ENCODE measurements at places on chromosomes 4 and X.

GRCh38 chr4:98642991-98643426 is 15.4 kb downstream of the TSPAN5 start:
- no peak for DNase-seq

GRCh38 chrX:56727531-56727930 is 1.5 kb upstream of the NBDY start:
- no peak for DNase-seq

- DNase-seq: no peak
Measured at GRCh38 chr4:87524456-87524855, 4.7 kb downstream of the SPARCL1 start.

- no peak for DNase-seq
Measured at GRCh38 chrX:11267425-11267824, 25.8 kb upstream of the AMELX start.

DNA sequence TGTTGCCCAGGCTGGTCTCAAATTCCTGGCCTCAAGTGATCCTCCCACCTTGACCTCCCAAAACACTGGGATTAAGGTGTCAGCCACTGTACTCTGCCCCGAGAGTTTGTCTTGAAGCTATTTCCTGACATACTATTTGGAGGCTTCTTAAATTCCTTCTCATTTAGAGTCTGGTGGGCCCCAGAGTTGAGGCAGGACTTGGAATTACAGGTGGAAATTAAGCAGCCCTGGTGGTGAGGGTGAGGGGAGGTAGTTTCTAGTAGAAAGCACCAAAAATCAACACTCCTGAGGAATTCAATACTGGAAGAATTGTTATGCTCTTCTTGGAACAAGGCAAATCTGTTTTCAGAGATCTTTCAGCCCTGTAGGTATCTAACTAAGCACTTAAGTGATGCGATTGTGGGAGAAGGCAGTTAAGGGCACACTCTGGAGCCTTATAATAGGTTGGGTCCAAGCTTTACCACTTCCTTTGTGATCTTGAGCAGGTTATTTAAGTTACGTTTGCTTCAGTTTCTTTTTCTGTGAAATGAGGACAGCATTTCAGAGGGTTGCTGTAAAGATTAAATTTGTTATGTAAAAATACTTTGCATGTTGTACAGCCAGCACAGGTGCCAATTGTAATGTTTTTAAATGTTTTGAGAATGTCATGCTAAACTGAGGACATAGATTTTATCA is 200.7 kb downstream of the SOWAHB start:
- DNase-seq: no peak

GRCh38 chr4:44368413-44369167 is 80.0 kb downstream of the KCTD8 start:
- DNase-seq: no peak

DNA sequence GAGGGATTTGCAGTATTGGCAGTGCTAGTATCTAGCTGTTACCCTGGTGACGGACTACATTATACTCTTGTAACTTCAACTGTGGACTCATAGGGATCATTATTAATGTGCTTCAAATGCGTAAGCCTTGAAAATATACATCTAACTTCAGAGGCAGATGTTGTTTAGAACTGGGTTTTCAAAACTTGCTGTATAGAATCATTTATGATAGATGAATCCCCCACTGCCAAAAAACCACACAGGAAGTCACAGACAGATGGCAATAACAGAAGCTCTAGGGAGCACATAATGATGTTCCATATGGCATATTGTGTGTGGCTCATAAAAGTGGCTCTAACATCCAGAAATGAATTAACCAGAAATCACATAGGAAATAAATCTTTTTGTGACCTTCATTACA is 62.3 kb upstream of the RELL1 start:
- DNase-seq: no peak

- peak; percentile 72 for DNase-seq
Measured at GRCh38 chr4:6887591-6888371, 21.8 kb upstream of the TBC1D14 start.

- no peak for DNase-seq
Measured at GRCh38 chrX:6678313-6678712, 143.4 kb upstream of the VCX3A start.

DNA sequence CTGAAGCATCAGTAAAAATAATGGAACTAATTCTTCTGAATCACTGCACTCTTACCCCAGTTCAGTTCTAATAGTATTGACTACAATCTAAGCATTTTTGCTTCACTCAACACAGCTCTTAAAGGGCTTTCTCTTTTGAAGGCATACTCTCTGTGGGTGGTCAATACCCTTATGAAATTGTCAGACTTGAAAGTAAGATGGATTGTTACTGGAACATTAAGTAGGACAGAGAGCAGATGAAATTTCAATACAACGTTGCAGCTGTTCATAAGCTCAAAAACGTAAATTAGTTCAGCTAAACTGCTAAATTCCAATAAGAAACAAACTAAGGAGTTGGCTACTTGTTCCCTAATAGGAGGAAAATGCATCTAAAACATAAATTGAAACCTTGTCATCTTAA is 352.3 kb upstream of the TENM3 start:
- no peak for DNase-seq

GRCh38 chr4:11471618-11472017 is 42.9 kb upstream of the HS3ST1 start:
- peak; percentile 75 for DNase-seq

GRCh38 chr4:148057516-148057915 is 325.6 kb downstream of the ARHGAP10 start:
- no peak for DNase-seq

- no peak for DNase-seq
Measured at GRCh38 chr4:153087671-153088194, 116.5 kb upstream of the TRIM2 start.

DNA sequence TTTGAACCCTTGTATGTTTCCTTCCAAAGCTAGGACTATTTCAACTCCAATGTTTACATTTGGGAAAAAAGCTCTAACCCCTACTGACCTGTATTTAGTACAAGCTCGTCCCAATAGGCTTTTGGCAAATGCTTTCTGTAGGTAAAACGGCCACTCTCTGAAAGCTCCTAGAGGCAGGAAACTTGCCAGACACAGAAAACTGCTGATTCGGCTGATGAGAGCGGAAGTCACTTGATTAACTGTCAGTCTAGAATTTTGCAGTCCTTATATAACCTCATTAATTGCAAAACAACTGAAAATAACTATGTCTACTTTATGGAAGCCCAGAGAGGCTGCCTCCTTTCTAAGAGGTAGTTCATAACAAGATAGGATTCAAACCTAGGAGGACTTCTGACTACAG is 108.1 kb downstream of the TSPAN7 start:
- DNase-seq: peak; percentile 2

- no peak for DNase-seq
Measured at GRCh38 chr4:2408401-2408958, 10.0 kb downstream of the ZFYVE28 start.

DNA sequence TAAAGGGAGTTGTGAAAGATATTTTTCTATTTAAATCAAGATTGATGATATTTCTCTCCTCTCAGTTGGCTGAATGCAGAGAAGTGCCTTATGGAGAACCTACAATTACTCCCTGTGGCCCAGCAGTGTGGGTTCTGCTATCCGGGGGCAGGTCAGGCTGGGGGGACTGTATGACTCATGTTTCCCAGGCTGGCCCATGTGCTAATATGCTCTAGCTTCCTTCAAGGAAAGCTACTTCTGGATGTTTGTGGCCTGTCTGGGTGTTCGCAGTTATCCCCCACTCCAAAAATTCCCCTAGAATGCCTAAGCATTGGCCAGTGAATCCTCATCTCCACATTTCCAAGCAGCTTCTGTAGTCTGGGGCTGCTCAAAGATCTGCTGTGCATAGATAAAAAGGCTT is 58.9 kb upstream of the SPP1 start:
- peak; percentile 9 for DNase-seq

DNA sequence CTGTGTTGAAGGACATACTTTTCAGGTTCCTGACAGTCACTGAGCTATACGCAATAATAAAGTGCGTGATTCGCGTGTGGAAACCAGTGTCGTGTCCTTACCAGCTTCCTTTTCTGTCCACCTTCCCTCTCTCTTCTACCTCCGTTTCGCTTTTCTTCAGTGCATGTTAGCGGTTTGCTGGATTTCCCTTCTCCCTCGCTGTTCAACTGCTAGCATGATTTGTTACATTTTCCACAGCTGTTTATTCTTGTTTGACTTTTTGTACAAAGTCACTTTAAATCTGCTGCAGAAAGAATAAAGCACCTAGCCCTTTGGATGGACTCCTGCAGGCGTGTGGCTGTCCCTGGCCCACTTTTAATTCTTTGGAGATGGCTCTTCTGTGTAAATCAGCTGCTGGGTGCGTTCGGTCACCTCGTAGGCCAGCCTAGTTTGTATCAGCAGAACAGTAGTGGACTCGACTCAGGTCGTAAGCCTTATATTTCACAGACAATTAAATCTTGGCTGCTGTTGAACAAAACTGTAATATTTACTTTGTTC is 8.9 kb upstream of the HAND2 start:
- DNase-seq: no peak

DNA sequence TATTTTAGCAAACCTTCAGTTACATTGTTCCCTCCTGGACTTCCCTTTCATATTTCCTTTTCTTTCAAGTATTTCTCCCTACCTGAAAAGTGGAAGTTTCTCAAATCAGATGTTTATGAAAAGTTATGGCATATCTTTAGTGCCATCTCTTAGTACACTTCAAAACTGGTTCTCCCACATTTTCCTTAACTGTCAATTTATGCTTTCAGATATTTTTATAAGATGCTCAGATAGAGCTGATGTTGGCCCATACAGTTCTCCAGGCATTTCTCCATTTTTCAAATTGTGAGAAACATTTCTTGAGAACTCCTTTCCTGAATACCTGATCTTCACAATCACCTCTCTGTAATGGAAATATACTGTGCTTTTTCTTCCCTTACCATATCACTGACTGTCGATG is 32.5 kb upstream of the AP1AR start:
- DNase-seq: no peak

- no peak for DNase-seq
Measured at GRCh38 chr4:77269505-77269904, 112.5 kb downstream of the CCNG2 start.

DNA sequence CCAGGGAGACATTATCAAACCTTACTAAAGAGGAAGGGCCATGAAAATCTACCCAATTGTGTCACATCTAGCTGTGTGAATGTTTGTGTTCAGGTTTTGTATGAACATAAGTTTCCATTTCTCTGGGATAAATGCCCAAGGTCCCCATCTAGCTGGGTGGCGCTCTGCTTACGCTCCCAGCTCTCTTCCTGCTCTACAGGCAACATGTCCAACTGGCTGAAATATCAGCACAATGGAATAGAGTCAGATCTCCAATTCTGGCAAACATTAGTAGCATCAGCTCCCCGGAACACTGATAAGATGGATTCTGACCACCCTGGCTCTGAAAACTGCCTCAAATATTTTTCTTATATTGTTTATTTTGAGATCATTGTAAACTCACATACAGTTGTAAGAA is 74.8 kb downstream of the IRF2 start:
- DNase-seq: no peak

DNA sequence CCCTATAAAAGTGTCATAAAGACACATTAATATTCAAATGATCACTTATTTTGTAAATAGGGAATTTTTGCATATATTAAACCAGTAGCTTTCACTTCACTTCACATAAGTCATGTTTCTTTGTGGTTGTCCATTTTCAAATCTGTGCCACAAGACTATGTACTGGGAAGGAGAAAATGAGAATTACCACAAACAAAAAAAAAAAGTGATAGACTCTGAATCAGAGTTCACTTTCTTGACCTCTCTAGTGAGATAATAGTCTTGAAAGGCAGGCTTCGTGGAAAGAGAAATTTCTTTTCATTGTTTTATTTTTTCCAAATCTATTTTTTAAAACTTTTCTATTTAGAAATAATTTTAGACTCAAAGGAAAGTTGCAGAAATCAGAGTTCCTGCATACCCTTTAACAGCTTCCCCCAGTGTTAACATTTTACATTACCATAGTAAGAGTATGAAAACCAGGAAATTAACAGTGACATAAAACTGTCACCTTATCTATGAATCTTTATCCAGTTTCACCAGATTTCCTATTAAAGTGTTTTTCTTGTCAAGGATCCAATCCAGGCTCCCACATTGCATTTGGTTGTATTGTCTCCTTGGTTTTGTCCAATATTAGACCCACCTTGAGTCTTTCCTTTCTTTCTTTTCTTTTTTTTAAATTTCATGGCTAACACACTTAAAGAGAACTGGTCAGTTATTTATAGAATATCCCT is 215.4 kb upstream of the PGRMC2 start:
- no peak for DNase-seq

- DNase-seq: no peak
Measured at GRCh38 chrX:68121371-68121770, 311.9 kb downstream of the OPHN1 start.

DNA sequence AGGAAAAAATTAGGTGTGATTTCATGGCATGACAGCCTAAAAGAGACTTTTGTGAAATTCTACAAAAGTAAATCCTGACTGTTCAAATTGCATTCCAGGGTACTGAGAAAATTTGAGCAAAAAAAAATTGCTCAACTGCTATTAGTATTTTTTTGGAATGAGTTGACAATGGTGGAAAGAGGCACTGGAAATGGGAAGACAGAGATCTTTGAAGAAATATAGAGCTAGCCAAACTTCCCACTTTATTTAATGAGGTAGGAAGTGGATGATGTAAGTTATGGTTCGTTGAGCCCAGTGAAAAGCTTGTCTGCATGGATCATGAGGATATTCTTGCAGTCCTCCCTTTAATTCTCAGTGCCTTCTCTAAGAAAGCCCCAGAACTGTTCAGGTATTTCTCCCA is 183.8 kb downstream of the PTTG2 start:
- no peak for DNase-seq

- no peak for DNase-seq
Measured at GRCh38 chr4:146369446-146369845, 152.3 kb downstream of the SLC10A7 start.

- DNase-seq: no peak
Measured at GRCh38 chr4:149766135-149766534, 49.5 kb downstream of the IQCM start.

DNA sequence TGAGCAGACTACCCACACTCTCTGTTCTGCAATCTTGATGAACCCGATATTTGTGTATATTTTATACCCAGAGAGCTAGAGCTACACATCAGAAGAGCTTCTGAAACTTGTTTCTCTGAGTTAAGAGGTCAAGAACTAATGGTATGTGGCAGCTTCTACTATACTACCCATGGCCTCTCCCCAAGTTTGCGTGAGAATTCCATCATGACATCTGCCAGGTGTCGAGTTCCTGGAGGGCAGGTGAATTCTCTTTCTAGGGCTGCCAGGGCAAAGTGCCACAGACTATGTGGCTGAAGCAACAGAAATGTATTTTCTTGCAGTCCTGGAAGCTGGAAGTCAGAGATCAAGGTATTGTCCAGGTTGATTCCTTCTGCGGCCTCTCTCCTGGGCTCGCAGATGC is 4.4 kb downstream of the SORCS2 start:
- DNase-seq: no peak

- DNase-seq: no peak
Measured at GRCh38 chr4:6435010-6435409, 37.4 kb downstream of the PPP2R2C start.
